GDM1 (cell line): ENCODE measurements at places on chromosomes 12 and 14.

GRCh38 chr14:94964931-94965330 lies 192.4 kb downstream of the DICER1 start:
- DNase-seq, result no peak

DNA sequence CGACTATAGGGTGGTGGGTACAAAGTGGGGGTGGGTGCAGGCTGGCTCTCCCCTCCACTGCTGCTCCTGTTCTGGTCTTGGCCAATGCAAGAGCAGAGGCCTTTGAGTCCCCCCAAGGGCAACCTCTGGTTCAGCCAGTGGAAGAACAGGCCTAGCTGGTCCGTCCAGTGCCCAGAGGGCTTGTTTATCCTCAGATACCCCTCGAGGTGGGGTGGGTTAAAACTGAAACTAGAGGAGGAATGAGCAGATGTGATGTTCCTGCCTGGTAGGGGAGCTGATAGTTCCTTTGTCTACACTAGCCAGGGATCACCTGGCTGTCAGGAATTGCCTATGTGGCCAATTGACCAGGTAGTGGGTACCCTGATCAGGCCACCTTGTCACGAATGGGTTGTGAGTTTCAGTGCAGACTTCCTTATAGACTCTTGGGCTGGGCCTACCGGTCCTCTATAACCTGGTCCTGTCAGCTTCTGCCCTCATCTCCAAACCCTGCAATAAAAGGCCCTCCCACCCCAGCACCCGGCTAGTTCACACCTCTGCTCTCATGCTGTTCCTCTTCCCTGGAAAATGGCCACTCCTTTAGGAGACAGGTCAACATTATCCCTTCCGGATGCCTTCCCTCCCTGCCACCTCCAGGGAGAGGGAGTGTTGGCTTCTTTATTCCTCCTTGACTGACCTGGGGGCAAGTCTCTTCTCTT lies 10.7 kb upstream of the HSP90AA1 start:
- no peak for DNase-seq

DNA sequence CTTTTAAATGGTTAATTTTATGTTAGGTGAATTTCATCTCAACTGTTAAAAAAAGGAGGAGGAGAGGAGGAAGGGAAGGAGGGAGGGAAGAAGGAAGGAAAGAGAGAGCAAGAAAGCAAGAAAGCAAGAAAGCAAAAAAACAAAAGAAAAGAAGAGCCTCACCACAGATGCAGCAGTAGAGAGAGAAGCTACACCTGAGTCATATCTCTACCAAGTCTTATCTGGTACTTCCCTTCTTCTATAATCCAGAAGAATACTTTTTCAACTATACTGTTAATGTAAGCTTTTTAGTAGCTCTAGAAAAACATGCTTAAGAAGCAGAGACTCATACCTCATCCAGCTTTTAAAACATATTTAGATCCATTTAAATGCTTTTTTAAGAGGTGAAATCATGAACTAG lies 5.6 kb upstream of the IL26 start:
- no peak for DNase-seq

GRCh38 chr12:32894566-32894965 lies 2.0 kb downstream of the PKP2 start:
- no peak for DNase-seq

- no peak for DNase-seq
These were observed 34.8 kb upstream of the SELPLG start for GRCh38 chr12:108668542-108668941.

- DNase-seq, result no peak
These were observed 436.6 kb downstream of the FUT8 start for GRCh38 chr14:65849091-65849490.

- DNase-seq, result no peak
These were observed 24.7 kb downstream of the HEATR5A start for GRCh38 chr14:31395572-31396205.

DNA sequence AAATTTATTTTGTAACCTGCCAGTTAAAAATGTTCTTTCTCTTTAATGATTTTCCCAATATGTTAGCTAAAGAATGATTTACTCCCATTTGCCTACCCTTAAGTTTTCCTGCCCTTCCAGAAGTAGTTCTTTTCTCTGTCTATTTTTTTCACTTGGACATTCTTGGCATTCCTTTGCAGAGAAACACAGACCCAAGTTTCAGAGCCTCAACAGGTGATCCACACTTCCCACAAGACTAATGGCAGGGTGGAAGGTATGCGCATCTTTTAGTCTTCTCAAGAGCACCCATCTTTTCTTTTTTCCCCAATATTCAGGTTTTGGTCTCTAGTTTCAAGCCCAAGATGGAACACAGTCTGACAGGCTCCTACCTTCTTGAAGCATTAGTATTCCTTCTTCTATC lies 420.7 kb downstream of the ADAMTS20 start:
- no peak for DNase-seq
